Heart left ventricle (tissue), 16 donors: ENCODE measurements at places on chromosomes 12 and 14. TPM values are rescaled to one million over a fixed set of nuclear protein-coding genes. Genes with fewer than 3 reads are reported as not detected.

- H3K4me3 ChIP-seq: no peak overlapping the region
- H3K36me3 ChIP-seq: no peaks in the 10 kb centered on the region
- no peaks in the 10 kb centered on the region for H3K4me1 ChIP-seq
Observed at GRCh38 chr12:60101715-60102114, 505.9 kb downstream of the SLC16A7 start.

- H3K27me3 ChIP-seq: no peaks in the 10 kb centered on the region
- no peak overlapping the region for H3K27ac ChIP-seq
- no peaks in the 10 kb centered on the region for H3K36me3 ChIP-seq
Observed at GRCh38 chr12:40439771-40440492, 215.1 kb downstream of the LRRK2 start.

GRCh38 chr12:54479421-54479820 lies 6.0 kb upstream of the GTSF1 start:
- H3K27ac ChIP-seq: no peak overlapping the region
- DNase-seq: no peak
- no peak overlapping the region for H3K4me3 ChIP-seq
- peaks cover 11% of the 10 kb centered on the region for H3K27me3 ChIP-seq
- no peaks in the 10 kb centered on the region for H3K4me1 ChIP-seq

The BDKRB2 gene
- 1.2 TPM for total RNA-seq
